ENCODE measurements at places on chromosomes 16 and 17.
A peak's percentile ranks its signal among the peaks of the same experiment; 100 is the strongest.

GRCh38 chr17:15083225-15083624 is 181.9 kb downstream of the PMP22 start:
- no peaks in the 10 kb centered on the region for H3K27me3 ChIP-seq
- H3K4me3 ChIP-seq = no peak overlapping the region
- H3K27ac ChIP-seq = no peak overlapping the region
- H3K4me1 ChIP-seq = no peaks in the 10 kb centered on the region

DNA sequence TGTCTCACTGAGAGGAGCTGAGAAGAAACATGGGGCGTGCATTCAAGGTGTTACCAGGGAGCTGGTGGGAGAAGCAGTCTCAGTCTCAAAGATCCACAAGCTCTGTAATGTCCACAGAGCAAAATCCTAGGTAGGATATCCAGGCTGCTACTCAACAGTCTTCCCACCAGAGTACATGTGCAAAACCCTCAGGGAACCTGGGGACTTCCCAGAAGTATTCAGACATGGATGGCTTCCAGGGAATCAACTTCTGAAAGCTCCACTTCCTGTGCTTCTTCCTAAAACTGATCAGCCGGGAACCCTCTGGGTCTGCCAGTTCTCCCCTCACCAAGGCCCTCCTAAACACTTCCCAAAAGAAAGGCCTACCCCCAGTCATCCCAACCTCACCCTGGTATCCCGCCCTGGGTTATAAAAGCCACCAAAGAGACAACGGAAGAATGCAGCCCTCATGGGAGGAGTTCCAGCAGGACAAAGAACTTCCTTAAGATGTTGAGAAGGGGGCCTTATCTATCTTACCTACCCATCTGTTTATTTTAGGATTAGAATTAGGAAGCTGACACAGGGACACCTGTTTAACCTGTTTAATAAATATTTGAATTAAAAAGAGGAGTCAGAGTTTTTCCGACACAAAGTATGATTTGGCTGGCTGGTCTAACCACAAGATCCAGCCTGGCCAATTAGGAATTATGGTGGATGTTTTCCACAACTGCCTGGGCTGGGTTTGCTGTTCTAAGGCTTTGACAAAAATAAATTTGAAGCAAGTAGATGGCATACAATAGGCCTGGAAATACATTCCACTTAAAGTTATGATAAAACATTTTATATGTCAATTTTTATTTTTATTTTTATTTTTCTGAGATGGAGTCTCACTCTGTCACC is 37.0 kb downstream of the CUEDC1 start:
- H3K36me3 ChIP-seq = no peaks in the 10 kb centered on the region
- peak overlapping the region; percentile 65 for H3K27ac ChIP-seq
- no peak for DNase-seq
- peaks cover 77% of the 10 kb centered on the region for H3K4me1 ChIP-seq

GRCh38 chr17:50461550-50462132 is 7.0 kb downstream of the CHAD start:
- no peak overlapping the region for H3K4me3 ChIP-seq
- DNase-seq = no peak
- no peaks in the 10 kb centered on the region for H3K27me3 ChIP-seq
- H3K27ac ChIP-seq = no peak overlapping the region
- H3K36me3 ChIP-seq = peaks cover 25% of the 10 kb centered on the region

- H3K27me3 ChIP-seq = no peaks in the 10 kb centered on the region
- H3K36me3 ChIP-seq = no peaks in the 10 kb centered on the region
- DNase-seq = no peak
- H3K27ac ChIP-seq = no peak overlapping the region
- H3K4me3 ChIP-seq = no peak overlapping the region
These were observed 32.0 kb upstream of the ABCA5 start for GRCh38 chr17:69358688-69359596.

DNA sequence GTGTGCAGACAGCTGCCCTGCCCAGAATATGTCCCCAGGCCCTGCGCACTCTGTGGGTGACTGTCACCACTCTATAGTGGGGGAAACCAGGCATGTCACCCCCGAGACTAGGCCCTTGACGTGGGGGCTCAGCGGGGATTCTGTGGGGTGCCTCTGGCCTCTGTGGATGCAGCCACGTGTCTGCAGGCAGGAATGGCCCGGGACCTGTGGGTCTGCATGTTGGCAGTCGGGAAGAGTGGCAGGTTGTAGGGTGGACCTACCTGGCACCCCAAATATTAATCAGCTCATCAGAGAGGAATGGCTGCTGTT is 954 bp downstream of the IL32 start:
- H3K27ac ChIP-seq = peak overlapping the region; percentile 80
- peaks cover 26% of the 10 kb centered on the region for H3K4me1 ChIP-seq
- DNase-seq = no peak
- H3K4me3 ChIP-seq = peak overlapping the region; percentile 59
- peaks cover 4% of the 10 kb centered on the region for H3K36me3 ChIP-seq

DNA sequence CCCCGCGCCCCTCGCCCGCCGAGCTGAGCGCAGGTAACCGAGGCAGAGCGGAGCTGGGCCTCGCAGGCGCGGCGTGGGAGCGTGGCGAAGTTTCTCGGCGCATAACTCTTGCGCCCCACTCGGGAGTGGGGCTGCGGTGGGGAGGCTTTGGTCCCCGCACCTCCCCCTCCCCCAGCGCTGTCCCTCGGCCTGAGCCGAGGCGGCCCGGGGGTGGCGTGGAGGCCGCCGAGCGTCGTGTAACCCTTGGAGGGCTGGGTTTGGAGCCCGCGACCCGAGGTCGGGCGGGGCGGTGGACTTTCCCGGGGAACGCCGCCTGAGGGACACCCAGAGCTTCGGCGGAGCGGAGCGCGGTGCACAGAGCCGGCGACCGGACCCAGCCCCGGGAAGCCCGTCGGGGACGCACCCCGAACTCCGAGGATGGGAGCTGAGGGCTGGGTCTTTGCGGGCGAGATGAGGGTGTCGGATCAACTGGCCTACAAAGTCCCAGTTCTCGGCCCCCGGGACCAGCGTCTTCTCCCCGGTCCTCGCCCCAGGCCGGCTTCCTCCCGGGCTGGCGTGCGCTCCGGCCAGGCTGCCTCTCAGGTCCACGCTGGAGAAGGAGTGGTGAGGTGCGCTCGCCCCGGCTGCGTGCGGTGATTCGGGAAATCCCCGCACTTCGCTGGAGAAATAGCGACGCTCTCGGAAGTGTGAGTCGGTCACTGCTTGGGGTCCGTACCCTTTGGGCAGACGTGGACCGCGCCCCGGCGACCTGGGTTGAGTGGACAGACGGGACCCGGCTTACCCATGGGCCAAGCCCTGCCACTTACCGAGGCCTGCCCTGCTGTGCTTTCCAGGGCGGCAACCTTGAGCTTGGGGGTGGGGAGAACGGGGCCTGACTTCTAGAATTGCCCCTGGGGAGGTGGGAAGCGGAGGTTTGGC is 168.4 kb downstream of the RAB11FIP4 start:
- peak overlapping the region; percentile 70 for H3K4me3 ChIP-seq
- DNase-seq = no peak
- H3K36me3 ChIP-seq = no peaks in the 10 kb centered on the region
- peaks cover 50% of the 10 kb centered on the region for H3K4me1 ChIP-seq
- no peaks in the 10 kb centered on the region for H3K27me3 ChIP-seq
- H3K27ac ChIP-seq = peak overlapping the region; percentile 86

GRCh38 chr16:82880346-82880745 is 253.6 kb downstream of the CDH13 start:
- H3K4me3 ChIP-seq = no peak overlapping the region
- no peak for DNase-seq
- no peaks in the 10 kb centered on the region for H3K36me3 ChIP-seq

GRCh38 chr16:55505333-55506015 is 3.4 kb upstream of the LPCAT2 start:
- H3K27me3 ChIP-seq = no peaks in the 10 kb centered on the region
- peaks cover 11% of the 10 kb centered on the region for H3K36me3 ChIP-seq
- no peak overlapping the region for H3K27ac ChIP-seq
- no peak overlapping the region for H3K4me3 ChIP-seq
- DNase-seq = no peak

- DNase-seq = no peak
- peaks cover 4% of the 10 kb centered on the region for H3K36me3 ChIP-seq
- H3K4me3 ChIP-seq = no peak overlapping the region
- H3K4me1 ChIP-seq = peaks cover 59% of the 10 kb centered on the region
- H3K27ac ChIP-seq = peak overlapping the region; percentile 32
These were observed 3.4 kb upstream of the NAT9 start for GRCh38 chr17:74779501-74779900.

- H3K4me1 ChIP-seq = no peaks in the 10 kb centered on the region
- DNase-seq = no peak
- H3K4me3 ChIP-seq = no peak overlapping the region
- H3K36me3 ChIP-seq = no peaks in the 10 kb centered on the region
- no peak overlapping the region for H3K27ac ChIP-seq
These were observed 1347.6 kb downstream of the CDH11 start for GRCh38 chr16:63774302-63774701.

DNA sequence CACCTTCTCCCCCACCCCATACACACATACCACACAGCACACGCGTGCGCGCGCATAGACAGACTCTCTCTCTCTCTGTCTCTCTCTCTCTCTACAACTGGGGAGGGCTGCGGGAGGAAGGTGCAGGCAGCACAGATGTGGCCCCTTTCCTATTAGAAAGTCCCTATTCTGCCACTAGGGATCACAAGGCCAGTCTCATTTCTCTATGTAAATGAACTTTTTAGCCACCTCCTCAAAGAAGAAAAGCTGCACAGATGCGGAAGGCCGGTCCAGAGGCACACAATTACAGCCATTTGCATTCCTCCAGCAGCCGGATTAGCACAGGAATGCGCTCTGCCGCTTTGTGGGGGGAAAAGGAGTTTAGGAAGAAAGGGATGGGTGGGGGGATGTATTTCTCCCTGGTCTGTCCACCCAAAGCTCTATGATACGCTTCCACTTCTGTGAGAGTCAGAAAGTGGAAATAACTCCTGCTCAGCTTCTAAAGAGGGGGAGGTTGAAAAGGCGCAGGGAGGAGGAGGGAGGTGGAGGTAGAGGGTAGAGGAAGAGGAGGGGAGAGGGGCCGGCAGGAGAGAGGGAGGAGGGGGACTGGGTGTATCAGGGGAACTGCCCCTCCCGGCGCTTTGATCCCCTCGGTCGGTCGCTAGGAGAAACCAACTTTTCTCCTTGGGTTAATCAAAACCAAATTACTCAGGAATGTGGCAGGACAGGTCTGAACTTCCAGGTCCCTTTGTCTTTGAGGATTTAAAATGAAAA is 11.7 kb downstream of the ZFHX3 start:
- H3K4me1 ChIP-seq = peaks cover 53% of the 10 kb centered on the region
- no peak overlapping the region for H3K4me3 ChIP-seq
- peak overlapping the region; percentile 5 for H3K27ac ChIP-seq
- no peaks in the 10 kb centered on the region for H3K27me3 ChIP-seq
- DNase-seq = no peak

GRCh38 chr17:72569148-72569946 is 448.5 kb downstream of the SOX9 start:
- no peak overlapping the region for H3K4me3 ChIP-seq
- H3K4me1 ChIP-seq = no peaks in the 10 kb centered on the region
- H3K27me3 ChIP-seq = no peaks in the 10 kb centered on the region
- no peak overlapping the region for H3K27ac ChIP-seq

DNA sequence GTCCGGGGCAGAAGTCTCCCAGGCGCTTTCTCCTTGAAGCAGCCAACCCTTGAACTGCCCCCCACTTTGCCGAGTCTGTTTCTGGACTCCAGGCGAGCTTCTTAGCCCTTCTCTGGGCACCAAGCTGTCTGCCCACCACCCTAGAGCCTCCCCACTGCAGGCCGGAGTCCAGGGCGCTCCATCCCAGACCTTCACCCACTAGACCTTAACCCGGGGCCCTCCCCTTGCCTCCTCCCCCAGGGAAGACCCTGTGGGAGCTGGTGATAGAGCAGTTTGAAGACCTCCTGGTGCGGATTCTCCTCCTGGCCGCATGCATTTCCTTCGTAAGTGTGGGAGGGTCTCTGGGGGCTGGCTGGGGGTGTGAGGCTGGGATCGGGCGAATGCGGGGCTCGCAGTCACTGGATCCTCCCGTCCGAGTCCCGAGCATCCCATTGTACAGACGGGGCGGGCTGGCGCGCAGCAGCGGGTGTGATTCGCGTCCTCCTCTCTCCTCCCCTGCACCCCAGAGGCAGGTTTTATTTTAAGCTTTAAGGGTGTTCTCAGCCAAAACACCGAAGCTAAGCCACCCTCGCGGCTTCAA is 1.1 kb downstream of the ATP2A1 start:
- peak overlapping the region; percentile 67 for H3K4me3 ChIP-seq
- peaks cover 2% of the 10 kb centered on the region for H3K36me3 ChIP-seq
- no peak for DNase-seq
- H3K27ac ChIP-seq = no peak overlapping the region
- H3K27me3 ChIP-seq = peaks cover 10% of the 10 kb centered on the region

GRCh38 chr16:17364319-17365210 is 106.2 kb downstream of the XYLT1 start:
- no peak overlapping the region for H3K4me3 ChIP-seq
- DNase-seq = no peak
- no peaks in the 10 kb centered on the region for H3K27me3 ChIP-seq
- no peak overlapping the region for H3K27ac ChIP-seq

DNA sequence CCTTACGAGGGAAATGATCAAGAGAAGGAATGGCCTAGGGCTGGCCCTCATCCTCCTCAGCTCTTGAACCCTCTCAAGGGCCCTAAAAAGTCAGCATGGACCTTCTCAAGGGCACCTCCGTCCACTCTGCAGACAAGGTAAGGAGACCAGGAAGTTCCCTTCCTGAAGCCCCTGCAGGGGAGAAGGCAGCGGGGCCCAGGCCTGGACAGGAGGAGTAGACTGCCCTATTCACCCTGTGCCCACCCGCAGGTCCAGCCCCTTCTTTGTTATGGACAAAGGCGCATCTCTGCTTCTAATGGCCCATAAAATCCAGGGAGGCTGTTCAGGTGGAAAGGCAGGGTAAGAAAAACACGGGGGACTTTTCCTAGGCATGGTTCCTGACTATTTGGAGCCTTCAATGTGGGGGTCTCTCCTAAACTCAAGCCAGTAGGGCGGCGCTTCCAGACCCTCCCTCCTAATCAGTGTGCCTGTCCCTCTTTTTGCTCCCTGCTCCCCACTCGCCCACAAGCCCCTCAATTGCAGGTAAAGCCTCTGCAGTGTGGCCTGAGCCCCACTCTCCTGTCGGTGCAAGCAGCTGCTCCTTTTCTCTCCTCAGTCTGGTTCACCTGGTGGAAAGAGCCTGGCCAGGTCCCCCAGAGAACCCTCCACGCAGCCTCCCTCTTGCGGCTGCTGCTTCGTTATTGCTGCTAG is 28.2 kb downstream of the AXIN2 start:
- peaks cover 89% of the 10 kb centered on the region for H3K36me3 ChIP-seq
- no peaks in the 10 kb centered on the region for H3K27me3 ChIP-seq
- H3K27ac ChIP-seq = peak overlapping the region; percentile 71
- H3K4me3 ChIP-seq = no peak overlapping the region
